ENCODE measurements at places on chromosomes 2 and 18.

DNA sequence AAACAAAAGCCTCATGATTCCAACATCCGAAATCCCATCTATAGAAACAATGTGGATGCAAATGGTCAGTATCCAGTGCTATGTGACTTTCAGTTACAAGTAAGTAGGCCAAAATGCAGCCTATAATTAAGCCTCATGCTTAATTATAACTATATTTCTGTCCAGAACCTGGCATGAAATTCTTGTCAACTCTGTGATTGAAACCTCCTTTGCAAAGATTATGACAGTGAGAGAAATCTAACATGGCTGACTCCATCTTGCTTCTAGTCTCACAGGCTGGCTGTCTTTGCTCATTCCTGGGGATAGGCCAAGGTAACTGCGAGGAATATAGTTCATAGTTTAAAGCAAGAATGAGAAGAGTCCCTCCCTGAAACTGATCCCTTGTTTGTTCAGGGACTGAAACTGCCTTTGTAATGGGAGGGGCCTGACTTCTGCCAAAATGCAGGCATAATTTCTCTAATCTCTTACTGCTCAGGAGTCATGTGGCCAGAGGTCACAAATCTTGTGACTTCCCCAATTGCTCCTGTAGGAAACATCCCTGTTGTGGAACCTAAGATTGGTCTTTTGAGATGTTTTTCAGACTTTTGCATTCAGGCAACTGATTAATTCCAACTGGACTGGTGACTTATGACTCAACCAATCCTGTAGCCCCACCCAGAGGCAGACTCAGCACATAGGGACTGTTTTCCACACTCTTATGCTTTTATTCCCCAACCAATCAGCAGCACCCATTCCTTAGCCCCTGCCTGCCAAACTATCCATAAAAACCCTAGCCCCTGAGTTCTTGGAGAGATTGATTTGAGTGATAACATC lies 84.5 kb upstream of the TLK1 start:
- peak; percentile 30 for DNase-seq

DNA sequence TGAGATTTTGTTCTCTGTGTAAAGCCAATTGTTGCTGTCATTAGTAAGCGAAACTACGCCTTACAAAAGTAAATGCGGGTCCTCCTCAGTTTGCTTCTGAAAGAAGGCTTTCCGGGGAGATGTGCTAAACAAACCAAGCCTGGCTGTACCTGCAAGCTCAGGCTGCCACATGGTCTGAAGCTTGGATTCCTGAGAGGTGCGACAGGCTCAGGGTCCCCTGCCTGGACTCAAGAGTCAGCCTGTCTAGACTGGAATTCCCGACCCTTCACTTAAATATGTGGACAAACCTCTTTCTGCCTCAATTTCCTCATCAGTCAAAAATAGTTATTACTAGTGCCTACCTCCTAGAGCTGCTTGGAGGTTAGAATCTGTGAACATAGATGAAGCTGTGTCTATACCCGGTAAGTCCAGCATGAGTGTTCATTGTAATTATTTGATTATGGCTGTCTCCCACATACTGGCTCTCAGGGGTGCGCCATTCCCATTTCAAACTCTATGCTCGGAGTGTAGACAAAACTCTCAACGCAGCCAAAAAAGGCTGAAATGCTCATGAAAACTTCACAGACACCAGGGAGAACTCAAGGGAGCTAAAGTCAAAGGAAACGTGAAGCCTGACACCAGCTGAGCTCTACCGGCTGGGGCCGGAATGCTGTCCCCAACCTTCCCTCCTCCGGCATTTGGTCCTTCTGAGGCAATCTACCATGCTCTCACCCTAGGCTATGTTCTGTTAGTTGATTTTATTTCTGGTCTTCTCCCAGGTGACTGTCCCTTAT lies 31.4 kb downstream of the SOWAHC start:
- DNase-seq, result no peak

GRCh38 chr18:78296166-78296565 lies 683.5 kb upstream of the SALL3 start:
- DNase-seq, result no peak

DNA sequence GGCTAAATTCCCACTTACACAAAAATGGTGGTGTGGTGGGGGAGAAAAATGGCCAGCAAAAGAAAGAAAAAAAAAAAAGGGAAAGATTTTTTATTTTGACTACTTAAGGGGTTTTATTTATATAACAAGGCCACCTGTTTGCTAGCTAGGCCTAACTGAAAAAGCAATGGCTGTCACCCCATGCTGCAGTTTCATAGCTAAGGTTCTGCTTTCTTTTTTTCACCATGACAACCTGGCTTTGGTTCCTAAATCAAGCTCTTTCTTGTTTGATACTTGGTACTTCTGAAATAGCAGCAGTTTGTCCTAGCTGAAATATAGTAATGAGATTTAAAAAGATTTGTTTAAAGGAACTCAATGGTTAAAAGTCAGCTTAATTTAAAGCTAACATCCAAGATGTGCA lies 433.2 kb upstream of the MEX3C start:
- DNase-seq, result no peak

DNA sequence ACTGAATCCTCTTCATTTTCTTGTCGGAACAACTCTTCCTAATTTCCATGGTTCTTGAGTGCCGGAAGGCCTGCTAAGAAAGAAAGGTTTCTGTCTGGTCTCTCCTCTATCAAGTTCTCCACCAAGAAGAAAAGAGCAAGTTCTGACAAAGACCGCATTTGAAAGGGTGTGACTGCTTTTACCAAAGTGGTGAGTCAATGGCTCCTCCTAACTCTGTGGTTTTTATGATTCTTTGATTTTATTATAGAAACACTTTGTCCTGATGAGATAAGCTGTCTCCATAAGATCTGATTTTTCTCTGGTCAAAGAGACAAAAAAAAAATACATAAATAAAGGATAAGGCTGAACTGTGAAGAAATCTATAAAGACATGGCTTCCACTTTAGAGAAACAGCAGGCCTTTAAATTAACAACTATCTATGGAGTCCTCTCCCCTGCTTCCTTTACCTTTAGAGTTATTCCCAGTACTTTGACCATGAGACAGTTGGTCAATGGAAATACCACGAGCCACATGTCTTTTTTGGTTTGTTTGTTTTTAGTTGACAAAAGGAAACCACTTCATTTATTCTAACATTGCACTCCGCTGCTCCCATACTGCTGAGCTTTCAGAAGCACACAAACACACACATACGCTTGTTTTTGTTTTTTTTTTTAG lies 67.7 kb downstream of the REL start:
- DNase-seq, result no peak

DNA sequence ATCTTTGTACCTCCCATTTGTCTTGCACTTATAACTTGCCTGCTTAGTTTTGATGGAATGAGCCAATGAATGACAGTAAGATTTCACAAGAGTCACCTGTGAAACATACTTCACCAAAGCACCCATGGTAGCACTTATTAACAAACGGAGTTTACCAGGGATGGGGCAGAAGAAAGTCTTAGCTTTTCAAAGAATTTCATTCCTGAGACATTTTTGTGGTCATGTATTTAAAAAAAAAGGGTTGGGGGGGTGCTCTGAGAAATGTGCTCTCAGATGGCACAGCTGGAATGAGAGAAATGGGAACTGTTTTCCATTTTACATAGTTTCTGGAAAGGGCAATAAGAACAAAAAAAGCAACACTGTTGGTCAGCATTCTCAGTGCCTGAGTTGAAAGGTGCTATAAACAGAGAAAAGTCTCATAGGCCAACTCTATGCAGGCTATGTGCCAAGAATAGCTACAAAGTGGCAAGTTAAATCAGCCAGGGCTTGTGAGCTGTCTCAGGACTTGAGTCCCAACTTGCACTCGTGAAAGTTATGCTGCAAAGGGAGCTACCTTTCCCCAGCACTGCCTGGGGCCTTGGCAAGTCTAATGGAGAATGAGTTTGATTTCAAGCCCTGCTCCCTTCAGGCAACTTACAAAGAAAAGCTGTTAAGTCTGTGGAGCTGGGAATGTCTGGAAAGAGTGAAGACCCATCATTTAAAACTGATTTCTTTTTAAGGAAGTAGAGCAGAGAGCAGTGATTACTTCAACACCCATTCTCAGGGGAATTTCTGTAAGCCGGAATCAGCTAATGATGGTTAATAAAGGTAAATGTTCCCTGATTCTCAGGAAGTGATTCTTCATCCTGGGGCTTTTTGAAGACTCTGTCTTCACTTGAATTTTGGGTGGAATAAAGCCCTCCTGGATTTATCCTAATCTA lies 170.6 kb downstream of the SLC8A1 start:
- peak; percentile 80 for DNase-seq

- no peak for DNase-seq
These were observed 2.8 kb downstream of the GDF7 start for GRCh38 chr2:20669562-20670314.

- peak; percentile 51 for DNase-seq
These were observed at the start of gene CHRNA1 for GRCh38 chr2:174764280-174765255. Gene CHRNA1, minus strand, starts transcription at chr2:174764472. Its CDS starts 78 bp downstream, at chr2:174764394.

DNA sequence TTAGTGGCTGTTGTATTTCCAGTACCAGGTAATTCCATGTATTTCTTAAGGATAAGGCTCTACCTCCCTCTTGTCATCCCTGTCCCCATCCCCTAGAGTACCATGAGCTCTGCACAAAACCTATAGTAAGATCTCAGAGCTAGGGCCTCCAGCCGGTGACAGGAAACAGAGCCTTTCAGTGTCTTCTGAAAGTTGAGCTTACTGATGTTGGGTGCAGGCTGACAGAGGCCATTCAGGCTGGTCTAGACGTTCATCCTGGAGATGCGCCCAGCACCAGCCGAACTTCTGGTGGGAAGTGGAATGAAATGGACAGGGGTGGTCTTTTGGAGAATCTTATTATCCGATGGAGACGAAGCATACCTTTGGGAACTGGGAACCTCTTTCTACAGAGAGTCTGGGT lies 16.7 kb upstream of the LYPD6B start:
- DNase-seq, result no peak

- no peak for DNase-seq
These were observed 96.3 kb upstream of the AQP4 start for GRCh38 chr18:26961839-26962238.
